SIG-M5 (cell line): ENCODE measurements at places on chromosomes 4 and X.

DNA sequence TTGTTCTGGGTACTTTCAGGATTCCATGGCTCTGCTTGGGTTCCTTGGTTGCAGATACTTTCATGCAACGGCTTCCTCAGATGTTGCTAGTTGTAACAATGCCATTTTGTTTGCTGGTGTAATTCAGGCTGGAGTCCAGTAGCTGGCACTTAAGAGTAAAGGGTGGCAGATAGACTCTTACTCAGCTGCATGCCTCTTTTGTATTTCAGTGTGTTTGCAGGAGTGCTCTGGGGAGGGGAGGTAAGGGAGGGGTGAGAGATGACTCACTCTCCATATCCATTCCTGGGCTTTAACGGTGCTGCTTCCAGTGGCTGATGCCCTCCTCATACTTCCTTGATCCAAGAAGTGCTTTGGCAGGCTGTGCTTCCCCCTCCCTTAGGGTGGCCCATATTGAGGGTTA is 155.2 kb downstream of the ZNF330 start:
- DNase-seq = no peak

GRCh38 chr4:171932238-171932637 is 119.0 kb downstream of the GALNTL6 start:
- no peak for DNase-seq

GRCh38 chr4:104420766-104421165 is 73.9 kb downstream of the CXXC4 start:
- no peak for DNase-seq

- DNase-seq = peak; percentile 3
These were observed 64.5 kb downstream of the TEC start for GRCh38 chr4:48205107-48205506.

GRCh38 chr4:146161243-146161642 is 14.3 kb upstream of the LSM6 start:
- DNase-seq = no peak

GRCh38 chr4:181688432-181688831 is 554.8 kb upstream of the TENM3 start:
- DNase-seq = no peak

DNA sequence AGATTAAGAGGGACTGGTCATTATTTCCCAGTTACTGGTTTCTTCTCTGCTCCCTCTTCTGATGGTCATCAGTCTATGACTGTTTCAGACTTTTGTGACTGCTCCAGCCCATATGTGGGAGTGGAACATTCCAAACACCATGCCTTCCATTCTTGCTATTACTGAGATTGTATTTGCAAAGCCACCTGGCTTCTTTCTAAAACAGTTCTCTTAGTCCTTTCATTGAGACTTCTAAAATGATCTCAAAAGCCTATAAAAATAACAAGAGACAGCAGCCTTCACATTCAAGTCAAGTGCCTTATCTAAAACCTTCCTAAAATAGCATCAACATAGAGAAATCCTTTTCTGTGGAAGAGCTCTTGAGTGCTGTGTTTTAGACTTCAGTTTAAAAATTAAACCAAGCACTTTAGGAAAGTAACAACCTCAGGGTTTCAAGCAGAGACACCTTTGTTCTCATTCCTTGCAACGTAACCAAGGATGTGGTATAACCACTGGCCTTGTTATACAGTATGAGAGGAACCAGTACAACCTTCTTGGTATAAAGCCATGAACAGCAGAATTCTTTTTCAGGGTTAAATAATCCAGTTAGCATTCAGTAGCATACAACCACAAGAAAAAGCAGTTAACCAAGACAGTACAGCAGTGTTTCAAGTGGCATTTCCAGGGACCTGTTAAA is 97.1 kb downstream of the NFKB1 start:
- DNase-seq = no peak

DNA sequence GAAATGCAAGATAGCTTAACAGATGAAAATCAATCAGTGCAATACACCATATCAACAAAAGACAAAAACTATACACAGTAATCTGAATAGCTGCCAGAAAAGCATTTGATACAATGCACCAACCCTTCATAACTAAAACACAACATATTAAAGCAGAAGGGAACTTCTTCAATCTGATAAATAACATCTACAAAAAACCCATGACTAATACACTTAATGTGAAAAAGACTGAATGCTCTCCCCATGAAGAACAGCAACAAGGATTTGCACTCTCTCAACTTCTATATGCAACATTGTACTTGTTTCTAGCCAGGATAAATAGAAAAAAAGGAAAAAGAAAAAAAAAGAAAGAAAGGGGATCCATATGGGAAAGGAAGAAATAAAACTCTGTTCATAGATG is 139.7 kb downstream of the RBM47 start:
- DNase-seq = no peak

DNA sequence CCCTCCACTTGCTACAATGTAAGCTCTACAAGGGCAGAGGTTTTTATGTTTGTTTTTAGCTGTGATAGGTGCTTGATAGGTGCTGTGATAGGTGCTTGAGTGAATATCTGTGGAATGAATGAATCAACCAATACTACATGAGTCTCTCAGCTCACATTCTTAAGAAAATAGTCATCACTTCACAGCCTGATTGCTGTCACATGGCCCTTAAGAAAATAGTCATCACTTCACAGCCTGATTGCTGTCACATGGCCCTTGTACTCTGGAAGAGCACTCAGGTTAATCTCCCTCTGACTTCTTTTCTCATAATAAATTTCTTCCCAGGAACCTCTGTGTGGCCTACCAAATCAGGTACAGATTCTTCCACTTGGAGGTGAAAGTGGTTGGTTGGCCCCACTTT is 335.2 kb downstream of the TENM3 start:
- DNase-seq = no peak

DNA sequence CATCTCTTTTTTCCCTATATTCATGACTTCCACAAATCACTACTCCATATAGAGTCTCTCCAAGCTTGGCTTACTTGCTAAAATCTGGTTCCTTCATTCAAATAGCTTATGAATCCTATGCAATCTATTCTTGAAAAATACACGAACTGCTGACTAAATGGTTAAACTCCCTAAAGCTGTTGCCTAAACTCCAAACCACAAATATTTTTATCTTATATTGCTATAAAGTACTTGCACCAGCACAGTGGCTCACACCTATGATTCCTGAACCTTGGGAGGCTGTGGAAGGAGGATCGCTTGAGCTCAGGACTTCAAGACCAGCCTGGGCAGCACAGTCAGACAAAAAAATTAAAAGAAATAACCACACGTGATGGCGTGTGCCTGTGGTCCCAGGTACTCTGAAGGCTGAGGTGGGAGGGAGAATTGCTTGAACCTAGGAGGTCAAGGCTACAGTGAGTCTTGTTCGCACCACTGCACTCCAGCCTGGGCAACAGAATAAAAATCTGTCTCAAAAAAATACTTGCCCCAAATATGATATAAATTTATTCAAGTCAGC is 2.2 kb downstream of the FBXO8 start:
- DNase-seq = no peak
